Stimulated activated CD8-positive, alpha-beta memory T cell treated with anti-CD3 and anti-CD28 coated beads, Interleukin-2, amount 100 ng/mL, for 1 hour (primary cell): ENCODE measurements at places on chromosomes 6 and 20.

DNA sequence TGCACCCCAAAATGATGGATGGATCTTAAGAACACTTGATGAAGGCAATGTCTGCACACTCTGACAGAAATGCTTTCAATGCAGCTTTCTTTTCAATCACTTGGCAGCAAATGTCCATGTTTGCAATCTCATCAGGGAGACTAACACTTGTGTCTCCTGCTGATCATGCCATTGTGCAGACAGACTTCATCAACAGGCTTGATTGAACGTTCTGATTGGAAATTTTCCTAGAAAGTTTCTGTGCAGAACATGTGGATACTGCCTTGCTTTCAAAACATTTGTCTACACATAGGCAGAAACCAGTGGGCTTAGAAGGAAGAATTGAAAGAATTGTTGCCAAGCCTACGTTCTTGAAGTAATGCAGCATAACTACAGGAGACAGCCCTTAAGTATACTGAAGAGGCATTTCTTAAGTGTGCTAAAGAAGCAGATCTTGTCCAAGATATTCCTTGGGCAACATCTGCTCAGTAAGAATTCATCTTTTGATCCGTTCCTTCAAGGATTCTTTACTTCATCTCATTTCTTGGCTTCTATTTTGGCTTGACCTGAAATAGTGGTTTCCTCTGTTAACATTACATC is 120.4 kb upstream of the PLCB4 start:
- DNase-seq, result no peak

DNA sequence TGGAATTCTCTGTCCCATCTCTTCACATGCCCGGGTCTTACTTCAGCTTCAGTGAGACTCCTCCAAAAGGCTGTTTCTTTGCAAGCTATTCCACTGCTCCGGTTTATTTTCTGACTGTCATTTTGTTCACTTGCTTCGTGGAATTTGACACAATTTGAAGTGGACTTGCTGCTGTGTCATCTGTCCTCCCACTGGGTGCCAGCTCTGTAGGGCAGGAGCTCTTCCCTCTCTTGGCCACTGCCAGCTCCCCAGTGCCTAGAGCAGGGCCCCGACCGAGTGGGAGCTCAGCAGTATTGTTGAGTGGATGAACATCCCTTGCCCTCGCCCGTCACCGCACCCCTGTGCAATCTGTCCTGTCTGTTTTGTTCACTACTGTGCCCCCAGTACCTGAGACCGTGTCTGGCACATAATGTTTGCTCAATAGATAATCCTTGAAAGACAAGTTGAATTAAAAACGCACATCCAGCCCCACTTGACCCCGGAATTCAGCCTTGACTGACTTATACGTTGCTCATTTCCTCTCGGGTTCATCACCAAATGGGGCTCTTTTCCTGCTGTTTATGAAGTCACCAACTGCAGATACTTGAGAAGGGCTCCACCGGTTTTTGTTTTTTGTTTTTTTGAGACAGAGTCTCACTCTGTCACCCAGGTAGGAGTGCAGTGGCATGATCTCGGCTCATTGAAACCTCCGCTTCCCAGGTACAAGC is 170.3 kb upstream of the KCNG1 start:
- no peak for DNase-seq

- peak; percentile 8 for DNase-seq
These were observed 23.9 kb downstream of the MAP7 start for GRCh38 chr6:136526196-136526930.

- DNase-seq, result no peak
These were observed 55.8 kb downstream of the ERMARD start for GRCh38 chr6:169807229-169807628.

DNA sequence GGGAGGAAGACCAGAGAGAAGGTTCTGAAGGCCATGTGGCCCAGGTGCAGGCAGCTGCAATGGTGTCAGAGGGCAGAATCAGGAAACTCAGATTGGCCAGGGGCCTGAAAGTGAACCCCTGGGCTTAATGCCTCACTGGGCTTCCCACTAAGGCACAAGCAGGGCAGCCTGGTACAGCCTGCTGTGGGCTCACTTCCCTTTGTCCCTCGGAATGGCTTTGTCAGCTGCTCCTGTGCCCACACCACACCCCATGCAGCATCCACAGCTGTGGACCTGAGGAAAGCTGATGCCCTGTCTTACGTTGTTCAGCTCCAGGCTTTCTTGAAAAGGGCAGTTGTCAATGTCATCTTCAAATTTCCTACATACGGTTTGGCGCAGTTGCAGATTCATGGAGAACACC is 2.4 kb downstream of the CST9 start:
- DNase-seq, result no peak

DNA sequence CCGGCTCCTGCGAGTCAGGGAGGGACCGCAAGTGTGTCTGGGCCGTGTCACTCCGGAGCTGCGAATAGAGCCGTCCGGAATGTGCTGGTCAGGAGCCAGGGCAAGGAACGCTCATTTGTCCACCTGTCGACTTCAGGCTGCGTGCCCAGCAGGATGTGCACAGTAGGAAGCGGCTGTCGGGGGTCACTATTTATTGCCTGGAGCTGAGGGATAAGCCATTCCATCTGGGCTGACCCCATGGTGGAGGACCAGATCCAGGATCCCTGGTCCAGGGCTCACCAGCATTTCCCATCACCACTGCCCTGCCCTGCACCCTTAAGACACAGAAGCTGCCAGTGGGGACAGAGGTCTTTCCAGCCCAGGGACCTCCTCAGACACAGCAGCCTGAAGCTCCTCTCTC is 14.7 kb downstream of the NTSR1 start:
- DNase-seq, result no peak

DNA sequence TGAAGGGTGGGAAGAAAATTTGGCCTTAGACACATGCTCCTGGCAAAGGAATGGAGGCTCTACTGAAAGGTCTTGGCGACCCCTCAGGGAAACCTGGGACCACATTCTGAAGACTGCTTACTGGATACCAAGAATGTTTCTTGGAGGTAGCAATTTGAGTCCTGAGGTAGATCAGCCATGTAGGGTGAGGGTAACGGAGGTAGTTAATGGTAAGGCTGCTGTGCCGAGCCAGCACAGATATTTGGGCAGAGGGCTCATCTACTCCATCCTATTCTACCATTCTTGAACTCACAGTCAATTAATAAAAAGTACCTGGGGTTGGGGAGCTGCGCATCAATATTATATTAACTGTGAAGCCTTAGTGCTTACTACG is 401 bp upstream of the PHF3 start:
- no peak for DNase-seq

- DNase-seq, result peak; percentile 30
These were observed 48.2 kb downstream of the MRPL14 start for GRCh38 chr6:44078827-44079671.

DNA sequence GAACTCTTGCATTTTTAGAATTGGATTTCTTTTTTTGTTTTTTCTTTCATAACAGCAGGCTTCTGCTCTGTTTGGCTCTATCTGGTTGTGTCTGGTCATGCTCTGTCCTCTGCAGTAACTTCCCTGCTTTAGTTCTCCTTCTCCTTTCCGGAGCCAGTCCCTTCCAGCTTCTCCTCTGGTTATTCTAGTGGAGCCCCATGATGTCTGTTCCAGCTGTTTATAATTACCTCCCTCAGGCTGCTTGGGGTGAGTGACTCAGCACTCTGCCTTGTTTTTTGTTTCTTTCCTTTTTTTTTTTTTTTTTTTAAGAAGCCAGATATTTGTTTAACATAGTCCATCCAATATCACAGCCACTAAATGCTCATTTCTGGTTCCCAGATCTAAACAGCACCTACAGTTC is 409.6 kb downstream of the MAFB start:
- DNase-seq, result no peak

- DNase-seq, result no peak
These were observed 23.9 kb downstream of the RAET1L start for GRCh38 chr6:150001295-150002008.

- no peak for DNase-seq
These were observed 108.6 kb upstream of the CITED2 start for GRCh38 chr6:139483079-139483478.

- no peak for DNase-seq
These were observed 2.7 kb downstream of the DEFB112 start for GRCh38 chr6:50047026-50047425.

- no peak for DNase-seq
These were observed 1.1 kb downstream of the GJA10 start for GRCh38 chr6:89895276-89895874.

DNA sequence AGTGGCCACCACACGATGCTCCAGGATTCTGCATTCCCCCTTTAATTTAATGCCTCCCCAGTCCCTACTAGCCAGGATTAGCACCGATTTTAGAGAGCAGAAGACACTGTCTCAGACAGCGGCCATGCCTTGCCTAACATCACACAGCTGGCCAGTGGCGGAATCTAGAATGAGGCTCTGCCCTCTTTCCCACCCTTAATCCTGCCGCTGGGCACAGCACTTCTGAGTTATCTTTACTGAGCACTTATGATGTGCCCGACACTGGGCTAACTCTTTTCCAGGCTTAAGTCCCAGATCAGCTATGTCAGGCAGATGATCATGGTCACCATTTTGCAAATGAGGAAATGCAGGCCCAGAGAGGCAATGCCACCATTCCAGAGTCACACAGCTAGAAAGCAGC is 5.6 kb upstream of the BPIFA2 start:
- no peak for DNase-seq

DNA sequence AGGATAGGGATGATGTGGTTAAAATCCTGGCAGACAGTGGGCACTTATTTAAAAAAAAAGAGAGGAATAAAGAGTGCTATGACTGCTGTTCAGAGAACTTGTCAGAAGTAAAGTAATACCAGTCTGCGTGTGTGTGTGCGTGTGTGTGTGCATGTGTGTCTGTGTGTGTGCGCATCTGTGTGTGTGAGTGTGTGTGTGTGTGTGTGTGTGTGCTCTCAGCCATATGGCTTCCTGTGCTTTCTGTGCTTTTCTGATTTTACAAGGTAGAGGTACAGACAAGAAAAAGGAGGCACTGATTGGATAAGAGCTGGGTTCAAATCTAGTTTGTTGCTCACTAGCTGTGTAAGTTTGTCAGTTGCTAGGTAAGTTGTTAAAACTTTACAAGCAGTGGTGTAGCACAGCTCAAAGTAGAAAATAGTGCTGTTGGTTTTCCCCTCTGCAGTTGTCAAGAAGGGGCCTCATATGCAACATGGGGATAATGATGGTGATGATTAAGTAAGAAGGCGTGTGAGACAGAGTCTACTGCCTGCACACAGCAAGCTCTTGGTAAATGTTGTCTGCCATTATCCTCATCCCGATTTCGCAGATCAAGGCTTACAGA is 155.3 kb upstream of the ZNF217 start:
- DNase-seq, result no peak

GRCh38 chr20:49278818-49279676 is 1.2 kb upstream of the ZNFX1 start:
- peak; percentile 8 for DNase-seq

GRCh38 chr6:104240865-104241264 is 618.9 kb downstream of the HACE1 start:
- DNase-seq, result no peak

DNA sequence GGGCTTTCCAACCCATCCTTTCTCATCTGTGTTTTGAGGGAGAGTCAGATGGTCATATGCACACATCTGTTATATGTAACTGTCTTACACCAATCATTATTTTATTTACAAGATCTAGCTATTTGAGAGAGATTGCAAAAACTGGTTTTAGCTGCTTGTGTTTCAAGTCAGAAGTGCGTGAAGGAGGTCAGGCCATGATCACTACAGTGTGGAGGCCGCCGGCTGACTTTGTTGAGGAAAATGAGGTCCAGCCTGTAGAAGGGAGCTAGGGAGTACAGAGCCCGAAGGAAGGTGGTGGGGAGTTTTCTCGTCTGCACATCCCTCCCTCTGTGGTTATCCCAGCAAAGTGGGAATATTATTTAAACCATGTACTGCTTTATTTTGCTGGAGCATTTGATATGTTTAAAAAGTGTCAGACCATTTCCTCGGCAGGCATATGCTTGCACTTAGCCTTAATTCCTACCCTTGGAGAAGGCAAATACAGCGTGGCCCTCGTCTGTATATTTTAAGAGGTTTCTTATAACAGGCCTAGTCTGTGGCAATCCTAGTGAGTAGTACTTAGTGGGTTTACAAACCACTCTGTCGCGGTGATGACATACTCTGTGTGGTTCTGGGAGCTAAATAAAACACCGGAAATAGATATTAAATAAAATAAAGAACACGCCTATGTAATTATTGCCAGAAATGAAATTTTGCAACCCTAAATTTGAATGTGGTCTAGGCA is 95.6 kb downstream of the UST start:
- no peak for DNase-seq

DNA sequence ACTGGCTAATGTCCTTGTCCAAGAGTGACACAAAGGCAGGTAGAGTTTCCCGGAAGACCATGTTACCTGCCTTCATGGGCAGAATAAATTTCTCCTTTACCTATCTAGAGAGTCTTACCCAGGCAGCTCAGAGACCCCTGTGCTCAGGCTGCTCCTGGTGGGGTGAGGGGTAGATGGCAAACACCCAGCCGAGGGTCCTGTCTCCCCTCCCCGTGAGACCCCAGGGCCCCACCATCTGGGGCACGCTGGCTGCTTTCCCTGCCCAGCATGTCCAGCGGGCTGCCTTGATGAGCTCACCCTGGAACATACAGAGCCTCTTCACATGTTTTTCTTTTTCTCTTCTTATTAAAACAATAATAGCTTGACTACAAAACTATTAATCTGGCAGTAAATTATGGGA is 116.5 kb downstream of the EDN3 start:
- DNase-seq, result no peak

GRCh38 chr6:137309078-137309762 is 90.0 kb upstream of the IFNGR1 start:
- no peak for DNase-seq

DNA sequence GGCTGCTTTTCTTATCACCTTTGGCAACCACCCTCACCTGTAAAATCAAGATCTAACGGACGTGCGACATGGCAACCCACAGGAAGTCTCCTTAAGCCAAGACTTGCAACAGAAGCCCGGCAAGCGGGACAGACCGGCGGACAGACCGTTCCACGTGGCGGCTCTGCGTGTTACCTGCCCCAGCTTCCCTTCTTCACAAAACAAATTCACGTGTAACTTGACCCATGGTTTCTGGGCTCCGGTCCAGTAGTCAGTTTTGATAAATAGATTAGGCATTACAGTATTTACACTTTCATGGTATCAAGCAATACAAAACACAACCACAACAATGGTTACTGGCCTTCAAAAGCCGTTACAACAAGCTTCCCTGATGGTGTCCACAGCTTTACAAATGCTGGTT is 133.8 kb downstream of the PRND start:
- no peak for DNase-seq

DNA sequence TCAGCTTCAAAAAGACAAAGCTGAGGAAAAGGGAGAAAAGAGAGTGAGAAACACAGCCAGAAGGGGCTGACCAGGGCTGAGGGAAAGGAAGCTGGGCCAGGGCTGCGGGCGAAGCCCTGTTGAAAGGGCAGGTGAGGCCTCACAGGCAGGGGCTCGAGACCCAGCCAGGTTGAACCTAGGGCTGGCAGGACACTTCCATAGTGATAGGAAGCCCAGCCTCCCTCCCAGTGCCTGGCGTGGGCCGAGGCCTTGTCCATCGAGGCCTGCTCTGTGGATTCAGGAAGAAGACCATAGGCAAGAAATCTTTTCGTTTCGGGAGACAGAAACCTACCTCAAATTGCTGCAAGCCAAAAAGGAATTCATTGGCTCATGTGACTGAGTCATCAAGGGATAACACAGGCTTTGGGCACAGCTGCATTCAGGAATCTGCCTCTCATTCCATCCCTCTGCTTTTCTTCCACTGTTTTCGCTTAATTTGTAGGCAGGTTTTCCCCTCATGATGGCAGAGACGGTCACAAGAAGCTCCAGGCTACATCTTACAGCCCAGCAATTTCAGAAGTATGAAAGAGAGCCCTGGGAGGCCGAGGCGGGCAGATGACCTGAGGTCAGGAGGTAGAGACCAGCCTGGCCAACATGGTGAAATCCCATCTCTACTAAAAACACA is 311.1 kb upstream of the SULF2 start:
- DNase-seq, result no peak

GRCh38 chr20:24506146-24506545 is 36.7 kb downstream of the SYNDIG1 start:
- DNase-seq, result no peak
